Liver (tissue), 10 donors: ENCODE measurements at places on chromosomes 13 and 19. TPM values are rescaled to one million over a fixed set of nuclear protein-coding genes. Genes with fewer than 3 reads are reported as not detected.

GRCh38 chr13:90445179-90445578, 902.3 kb upstream of the MIR17HG start:
- H3K4me1 ChIP-seq: no peaks in the 10 kb centered on the region
- DNase-seq: no peak
- no peak overlapping the region for H3K4me3 ChIP-seq
- H3K36me3 ChIP-seq: no peaks in the 10 kb centered on the region
- H3K27me3 ChIP-seq: no peaks in the 10 kb centered on the region

- H3K27me3 ChIP-seq: no peaks in the 10 kb centered on the region
- H3K27ac ChIP-seq: no peak overlapping the region
- H3K4me1 ChIP-seq: no peaks in the 10 kb centered on the region
- no peak for DNase-seq
Observed at GRCh38 chr13:25069911-25070310, 26.0 kb upstream of the PABPC3 start.

DNA sequence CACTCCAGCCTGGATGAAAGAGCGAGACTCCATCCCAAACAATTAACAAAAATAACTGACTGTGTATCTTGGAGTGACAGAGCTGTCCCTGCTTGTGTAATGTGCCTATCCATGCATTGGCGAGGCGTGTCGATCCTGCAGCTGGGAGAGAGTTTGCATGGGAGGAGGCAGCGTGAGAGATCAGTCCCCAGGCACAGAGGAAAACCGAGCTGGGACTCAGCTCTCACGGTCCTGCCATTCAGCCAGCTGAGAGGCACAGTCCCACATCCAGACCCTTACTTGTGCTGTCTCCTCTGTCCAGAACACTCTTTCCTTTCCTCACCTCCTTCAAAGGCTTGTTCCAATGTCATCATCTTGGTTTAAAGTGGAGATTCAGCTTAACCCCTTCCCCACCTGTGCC, 11.9 kb upstream of the SULT2B1 start:
- H3K4me3 ChIP-seq: no peak overlapping the region
- H3K4me1 ChIP-seq: no peaks in the 10 kb centered on the region
- no peaks in the 10 kb centered on the region for H3K27me3 ChIP-seq
- H3K27ac ChIP-seq: no peak overlapping the region

SYNGR4 gene
- total RNA-seq: not detected

- H3K27me3 ChIP-seq: peaks cover 23% of the 10 kb centered on the region
- peaks cover 26% of the 10 kb centered on the region for H3K4me1 ChIP-seq
- peak; percentile 51 for DNase-seq
- no peak overlapping the region for H3K27ac ChIP-seq
- H3K4me3 ChIP-seq: peak overlapping the region; percentile 55
Observed at GRCh38 chr13:52850396-52851136, 2.1 kb upstream of the PCDH8 start.

- no peaks in the 10 kb centered on the region for H3K27me3 ChIP-seq
- peak; percentile 72 for DNase-seq
- no peaks in the 10 kb centered on the region for H3K36me3 ChIP-seq
- H3K4me3 ChIP-seq: peak within 1 kb of the TSS; percentile 5
- peaks cover 7% of the 10 kb centered on the region for H3K4me1 ChIP-seq
Observed at GRCh38 chr19:48752496-48753365, at the start of gene FUT1. FUT1 (minus strand) TSS chr19:48752641; CDS start chr19:48751281, 1,360 bp downstream.

HIF3A gene
- total RNA-seq: 20.5 TPM

DNA sequence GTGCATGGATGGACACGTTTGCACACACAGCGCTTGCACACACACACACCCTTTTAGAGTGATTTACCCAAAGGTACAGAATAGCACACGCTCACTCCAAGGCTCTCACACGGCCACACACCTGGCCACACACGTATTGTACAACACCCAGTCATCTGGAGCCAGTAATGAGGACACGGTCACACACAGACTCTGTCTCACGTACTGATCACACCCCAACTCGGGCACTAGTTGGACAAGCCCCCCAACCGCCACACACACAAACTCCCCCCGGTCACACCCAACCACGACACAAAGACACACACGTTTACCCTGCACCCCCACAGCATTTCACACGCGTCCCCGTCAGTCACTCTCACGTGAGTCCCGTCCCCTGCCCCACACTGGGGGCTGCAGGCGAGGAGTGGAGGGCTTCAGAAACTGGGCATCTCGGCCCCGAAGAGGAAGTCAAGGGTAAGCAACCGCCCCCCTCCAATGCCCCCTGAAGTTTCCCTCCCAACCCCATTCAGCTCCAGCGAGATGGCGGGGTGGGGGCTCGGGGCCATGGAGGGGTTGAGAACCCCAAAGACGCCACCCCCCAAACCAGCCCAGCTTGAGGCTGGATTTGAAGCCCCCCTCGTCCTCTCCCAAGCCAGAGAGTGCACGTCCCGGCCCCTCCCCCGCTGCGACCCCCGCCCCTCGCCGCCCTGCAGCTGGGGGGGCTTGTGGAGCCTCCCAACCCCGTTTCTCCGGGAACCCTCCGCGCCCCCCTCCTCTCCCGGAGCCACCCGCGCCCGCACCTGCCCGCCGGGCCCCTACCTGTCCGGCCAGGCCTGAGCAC, 599 bp downstream of the OLFM2 start:
- no peak overlapping the region for H3K4me3 ChIP-seq
- no peak for DNase-seq
- no peaks in the 10 kb centered on the region for H3K27me3 ChIP-seq
- no peak overlapping the region for H3K27ac ChIP-seq
- H3K36me3 ChIP-seq: no peaks in the 10 kb centered on the region
- H3K4me1 ChIP-seq: peaks cover 15% of the 10 kb centered on the region

DNA sequence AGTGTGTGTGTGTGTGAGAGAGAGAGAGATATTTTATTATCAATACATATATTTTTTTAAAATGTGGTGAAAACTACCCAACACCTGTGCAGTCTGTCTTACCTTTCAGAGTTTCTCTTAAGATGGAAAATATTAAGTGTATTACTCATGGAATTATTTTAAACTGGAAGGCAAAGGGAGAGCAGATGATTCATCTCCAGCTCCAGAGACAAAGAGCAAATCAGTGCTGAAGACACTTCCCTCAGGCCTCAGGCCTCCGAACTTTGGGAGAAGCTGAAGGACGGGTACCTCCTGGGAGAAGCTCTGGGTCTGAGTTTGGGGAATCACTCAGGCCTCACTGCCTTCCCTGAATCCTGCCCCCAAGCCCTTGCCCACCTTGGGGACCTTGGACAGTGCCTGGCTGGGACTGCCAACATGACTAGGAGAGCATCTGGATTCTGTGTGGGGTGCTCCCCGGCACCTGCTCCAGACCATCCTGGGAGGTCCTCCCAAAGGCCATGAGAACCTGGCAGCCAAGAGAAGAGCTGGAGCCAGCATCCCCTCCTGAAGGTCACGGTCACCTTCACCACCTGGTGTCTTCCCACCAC, 170.4 kb upstream of the UBL3 start:
- H3K4me1 ChIP-seq: no peaks in the 10 kb centered on the region
- no peaks in the 10 kb centered on the region for H3K36me3 ChIP-seq
- no peak overlapping the region for H3K4me3 ChIP-seq
- H3K27me3 ChIP-seq: peaks cover 2% of the 10 kb centered on the region
- no peak overlapping the region for H3K27ac ChIP-seq

DNA sequence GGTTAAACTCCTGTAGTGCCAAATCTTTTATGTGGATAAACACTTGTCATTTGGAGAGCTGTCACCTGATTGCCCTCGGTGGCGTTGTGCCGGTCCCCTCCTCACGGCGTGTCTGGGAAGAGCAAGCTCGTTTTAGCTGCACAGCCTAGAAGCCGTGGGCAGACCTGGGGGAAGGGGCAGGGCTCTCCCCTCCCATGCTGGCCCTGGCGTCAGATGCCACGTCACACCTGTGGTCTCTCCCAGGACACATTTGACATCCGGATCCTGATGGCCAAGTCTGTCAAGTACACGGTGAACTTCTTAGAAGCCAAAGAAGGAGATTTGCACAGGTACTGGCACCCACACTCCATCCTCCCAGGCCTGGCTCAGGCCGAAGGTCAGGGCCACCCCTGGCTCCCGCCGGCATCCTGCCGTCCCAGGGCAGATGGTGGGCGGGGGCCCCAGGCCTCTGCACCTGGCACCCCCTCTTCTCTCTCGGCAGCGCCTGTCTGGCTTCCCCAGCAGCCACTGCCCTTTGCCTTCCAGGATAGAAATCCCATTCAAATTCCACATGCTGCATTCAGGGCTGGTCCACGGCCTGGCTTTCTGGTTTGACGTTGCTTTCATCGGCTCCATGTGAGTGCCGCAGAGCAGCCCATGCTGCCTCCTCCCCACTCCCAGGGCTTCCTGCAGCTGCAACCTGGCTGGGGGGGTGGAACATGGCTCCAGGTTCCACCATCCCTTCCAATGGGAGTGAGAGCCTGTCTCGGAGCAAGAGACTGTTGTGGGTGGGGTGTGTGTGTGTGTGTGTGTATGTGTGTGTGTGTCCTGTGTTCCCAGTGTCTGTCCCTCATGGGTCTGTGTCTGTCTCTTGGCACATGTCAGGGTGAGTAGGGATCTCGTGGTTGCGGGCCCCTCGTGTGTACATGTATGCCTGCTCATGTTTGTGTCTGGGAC, 8.8 kb downstream of the YIPF2 start:
- H3K36me3 ChIP-seq: peaks cover 13% of the 10 kb centered on the region
- no peak overlapping the region for H3K27ac ChIP-seq
- no peaks in the 10 kb centered on the region for H3K27me3 ChIP-seq
- H3K4me1 ChIP-seq: no peaks in the 10 kb centered on the region
- no peak for DNase-seq

SIGLEC11 gene
- 8.9 TPM for total RNA-seq

DNA sequence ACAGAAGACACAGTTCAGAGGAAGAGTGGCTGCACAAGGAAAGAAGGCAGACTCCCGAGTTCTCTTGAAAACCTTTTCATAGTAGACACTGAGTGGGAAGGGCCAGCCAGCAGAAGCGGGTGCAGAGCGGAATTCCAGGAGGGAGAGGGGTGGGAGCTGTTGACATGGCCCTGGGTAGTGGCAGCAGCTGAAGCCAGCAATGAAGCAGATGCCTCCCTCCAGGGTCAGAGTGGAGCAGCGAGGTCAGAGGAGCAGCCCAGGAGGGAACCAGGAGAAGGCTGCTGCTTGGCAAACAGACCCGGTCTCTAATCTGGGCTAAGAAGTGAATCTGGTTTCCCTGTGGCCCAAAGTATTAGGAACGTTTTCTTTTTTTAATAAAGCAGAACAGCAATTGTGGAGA, 73.9 kb upstream of the SPATA13 start:
- no peaks in the 10 kb centered on the region for H3K4me1 ChIP-seq
- no peaks in the 10 kb centered on the region for H3K36me3 ChIP-seq
- H3K27me3 ChIP-seq: no peaks in the 10 kb centered on the region
- no peak overlapping the region for H3K4me3 ChIP-seq
- no peak overlapping the region for H3K27ac ChIP-seq
- DNase-seq: no peak

PDCD5 gene
- 25.4 TPM for total RNA-seq

- DNase-seq: no peak
- H3K27ac ChIP-seq: no peak overlapping the region
- H3K4me1 ChIP-seq: no peaks in the 10 kb centered on the region
- H3K36me3 ChIP-seq: no peaks in the 10 kb centered on the region
- H3K27me3 ChIP-seq: peaks cover 3% of the 10 kb centered on the region
Observed at GRCh38 chr13:94988654-94989053, 276.3 kb upstream of the SOX21 start.

- H3K4me1 ChIP-seq: no peaks in the 10 kb centered on the region
- H3K36me3 ChIP-seq: peaks cover 34% of the 10 kb centered on the region
- H3K27me3 ChIP-seq: no peaks in the 10 kb centered on the region
- no peak for DNase-seq
Observed at GRCh38 chr19:5130371-5131030, 161.6 kb downstream of the KDM4B start.

GRCh38 chr13:110559429-110559943, 2.0 kb downstream of the RAB20 start:
- peaks cover 10% of the 10 kb centered on the region for H3K36me3 ChIP-seq
- no peak for DNase-seq
- peak overlapping the region; percentile 95 for H3K27ac ChIP-seq
- no peaks in the 10 kb centered on the region for H3K27me3 ChIP-seq
- peaks cover 17% of the 10 kb centered on the region for H3K4me1 ChIP-seq
- H3K4me3 ChIP-seq: peak overlapping the region; percentile 94

DNA sequence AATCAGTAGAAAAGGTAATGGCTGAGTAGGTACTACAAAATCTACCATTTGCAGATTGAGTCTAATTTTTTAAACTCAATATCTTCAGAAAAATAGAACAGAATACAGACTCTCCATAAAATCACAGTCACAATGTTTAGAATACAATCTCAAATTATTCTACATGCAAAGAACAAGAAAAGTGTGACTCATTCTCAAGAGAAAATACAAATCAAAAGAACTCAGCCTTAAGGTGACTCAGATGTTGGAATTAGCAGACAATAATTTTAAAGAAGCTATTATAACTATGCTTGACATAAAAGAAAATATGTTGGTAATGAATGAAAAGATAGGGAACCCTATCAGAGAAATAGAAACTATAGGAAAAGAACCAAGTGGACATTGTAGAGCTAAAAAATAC, 78.9 kb downstream of the RXFP2 start:
- no peak for DNase-seq
- H3K4me3 ChIP-seq: no peak overlapping the region
- H3K36me3 ChIP-seq: no peaks in the 10 kb centered on the region
- no peak overlapping the region for H3K27ac ChIP-seq

SMIM44 gene
- total RNA-seq: not detected

- no peak overlapping the region for H3K27ac ChIP-seq
- H3K36me3 ChIP-seq: no peaks in the 10 kb centered on the region
- peaks cover 4% of the 10 kb centered on the region for H3K4me1 ChIP-seq
- no peak overlapping the region for H3K4me3 ChIP-seq
Observed at GRCh38 chr13:42361701-42362100, 89.7 kb downstream of the AKAP11 start.

IGSF23 gene
- 0.47 TPM for total RNA-seq

- no peaks in the 10 kb centered on the region for H3K36me3 ChIP-seq
- no peak for DNase-seq
- H3K4me3 ChIP-seq: no peak overlapping the region
- H3K27me3 ChIP-seq: no peaks in the 10 kb centered on the region
- H3K4me1 ChIP-seq: no peaks in the 10 kb centered on the region
Observed at GRCh38 chr19:53461866-53462265, 5.7 kb upstream of the ZNF813 start.

GRCh38 chr19:5006201-5006600, 37.3 kb downstream of the KDM4B start:
- H3K27ac ChIP-seq: no peak overlapping the region
- H3K4me1 ChIP-seq: peaks cover 19% of the 10 kb centered on the region
- no peak for DNase-seq

CABP5 gene
- total RNA-seq: not detected
